Bone marrow (tissue), 2 donors: ENCODE measurements at places on chromosomes 5 and 9.

GRCh38 chr5:140239939-140240700 lies 62.8 kb downstream of the PFDN1 start:
- peak; percentile 15 for DNase-seq

GRCh38 chr9:98698856-98699255 lies 9.9 kb downstream of the GABBR2 start:
- no peak for DNase-seq

GRCh38 chr9:126375386-126375785 lies 48.8 kb downstream of the MVB12B start:
- DNase-seq: no peak

DNA sequence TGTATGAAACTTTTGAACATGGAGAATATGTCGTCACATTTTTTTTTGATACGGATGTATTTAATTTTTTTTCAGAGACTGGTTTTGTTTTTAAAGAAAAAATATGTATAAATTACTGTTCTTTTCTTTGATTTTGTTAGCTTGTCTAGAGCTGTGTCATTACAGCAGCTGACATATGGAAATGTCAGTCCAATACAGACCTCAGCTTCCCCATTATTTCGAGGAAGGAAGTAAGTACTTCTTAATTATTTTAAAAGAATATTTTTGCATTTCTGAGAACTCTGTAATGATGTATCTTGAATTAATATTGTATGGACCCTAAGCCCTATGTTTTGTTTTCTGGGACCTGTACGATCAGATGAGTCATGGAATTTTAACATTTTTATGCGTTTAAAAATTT lies 7.6 kb downstream of the TENT2 start:
- DNase-seq: no peak

- no peak for DNase-seq
Observed at GRCh38 chr9:37026113-37026930, 7.7 kb downstream of the PAX5 start.
